Muscle of back (tissue), 13 donors: ENCODE measurements at places on chromosomes 3 and 15.

DNA sequence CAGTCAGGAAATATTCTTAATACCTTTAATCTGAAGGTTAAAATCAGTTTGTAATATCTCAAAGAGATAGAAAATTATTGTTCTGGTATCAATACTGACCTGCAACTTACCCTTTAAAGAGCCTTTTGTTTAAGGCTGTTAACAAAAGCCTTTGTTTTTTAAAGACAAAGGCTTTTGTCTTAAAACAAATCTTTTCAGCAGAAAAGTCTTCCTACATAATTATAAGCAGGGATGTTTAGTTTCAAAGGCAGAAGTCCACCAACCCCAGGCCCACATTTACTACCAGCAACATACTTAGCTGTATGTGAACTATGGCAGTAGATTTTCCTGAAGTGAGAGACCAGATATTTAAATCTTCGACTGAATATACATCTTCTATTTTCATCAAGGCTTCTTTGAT lies 36.2 kb downstream of the SLC30A4 start:
- no peak for DNase-seq

DNA sequence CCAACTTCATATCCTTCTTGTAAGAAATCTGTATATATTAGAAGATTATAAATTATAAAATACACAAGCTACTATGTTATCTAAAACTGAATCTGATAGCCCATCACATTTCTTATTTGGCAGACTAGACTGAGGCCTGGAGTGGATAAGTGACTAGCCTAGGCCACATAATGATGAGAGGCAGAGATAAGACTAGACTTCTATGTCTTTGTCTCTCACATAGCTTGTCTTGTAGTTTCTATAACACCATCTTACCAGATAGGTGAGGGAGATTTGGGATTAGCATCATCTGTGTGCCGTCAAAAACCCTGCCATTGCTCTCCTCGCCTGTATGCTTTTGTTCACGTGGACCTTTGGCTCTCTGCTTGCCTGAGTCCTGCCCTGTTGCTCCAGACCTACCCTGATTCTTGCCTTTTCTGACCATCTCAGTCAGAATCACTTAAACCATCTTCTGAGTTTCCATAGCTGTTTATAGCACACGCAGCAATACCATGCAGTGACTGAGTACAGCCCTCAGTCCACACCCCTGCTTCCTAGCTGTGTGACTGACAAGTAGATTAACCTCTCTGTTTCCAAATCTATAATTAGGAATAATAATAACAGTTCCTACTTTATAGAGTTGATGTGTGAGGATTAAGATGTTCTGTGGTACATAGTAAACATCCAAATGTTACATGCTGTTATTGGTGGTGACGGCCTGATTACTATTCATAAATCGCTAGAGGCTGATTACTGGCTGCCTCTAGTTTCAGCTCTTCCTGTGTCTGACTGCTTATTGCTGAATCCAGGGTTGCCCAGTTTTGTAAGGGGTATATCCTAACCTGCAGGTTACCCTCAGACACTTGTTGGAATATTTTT lies 49.7 kb downstream of the PDE8A start:
- no peak for DNase-seq

DNA sequence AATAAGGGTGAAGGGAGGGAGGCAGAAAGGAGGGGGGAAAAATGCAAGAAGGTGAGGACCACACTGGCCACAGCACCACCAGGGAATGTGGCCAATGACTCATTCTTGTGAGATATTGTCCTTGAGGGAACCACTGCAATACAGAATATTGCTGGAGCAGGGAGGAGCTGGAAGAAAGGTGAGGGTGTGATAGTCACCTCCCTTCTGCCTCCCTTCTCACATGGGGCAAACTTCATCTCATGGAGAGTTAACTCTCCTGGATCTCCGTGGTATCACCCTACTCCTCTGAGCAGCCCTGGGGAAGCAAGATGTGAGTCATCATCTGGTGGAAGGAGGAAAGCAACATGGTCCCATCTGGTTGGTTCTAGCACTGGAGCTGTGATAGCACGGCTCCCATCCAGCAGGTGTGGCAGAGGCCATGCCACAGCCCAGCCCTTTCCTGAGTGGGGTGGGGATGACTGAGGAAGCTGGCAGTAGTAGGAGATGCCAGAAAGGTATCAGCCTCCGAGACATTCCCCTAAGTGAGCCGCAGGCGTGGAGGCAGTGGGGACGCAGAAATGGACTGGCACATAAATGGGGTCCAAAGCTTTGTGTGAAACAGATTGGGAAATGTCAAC lies 115.9 kb upstream of the LPP start:
- DNase-seq, result no peak

DNA sequence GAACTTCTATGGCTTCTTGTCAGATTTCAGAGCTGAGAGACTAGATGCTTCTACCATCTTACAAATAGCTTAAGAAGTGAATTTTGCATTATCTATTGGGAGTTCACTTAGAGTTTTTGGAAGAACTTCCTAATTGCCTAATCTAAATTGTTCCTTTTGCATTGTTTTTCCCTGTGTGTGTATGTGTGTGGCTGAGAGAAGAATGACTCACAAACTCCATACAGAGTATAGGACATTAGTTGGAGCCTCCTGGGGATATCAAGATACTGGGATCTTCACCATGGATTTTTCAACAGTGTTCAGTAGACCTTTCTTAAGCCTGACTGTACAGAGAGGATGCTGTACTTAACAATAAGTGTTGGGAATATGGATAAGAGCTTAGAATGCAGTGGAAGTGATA lies 10.9 kb downstream of the TLNRD1 start:
- DNase-seq, result no peak

DNA sequence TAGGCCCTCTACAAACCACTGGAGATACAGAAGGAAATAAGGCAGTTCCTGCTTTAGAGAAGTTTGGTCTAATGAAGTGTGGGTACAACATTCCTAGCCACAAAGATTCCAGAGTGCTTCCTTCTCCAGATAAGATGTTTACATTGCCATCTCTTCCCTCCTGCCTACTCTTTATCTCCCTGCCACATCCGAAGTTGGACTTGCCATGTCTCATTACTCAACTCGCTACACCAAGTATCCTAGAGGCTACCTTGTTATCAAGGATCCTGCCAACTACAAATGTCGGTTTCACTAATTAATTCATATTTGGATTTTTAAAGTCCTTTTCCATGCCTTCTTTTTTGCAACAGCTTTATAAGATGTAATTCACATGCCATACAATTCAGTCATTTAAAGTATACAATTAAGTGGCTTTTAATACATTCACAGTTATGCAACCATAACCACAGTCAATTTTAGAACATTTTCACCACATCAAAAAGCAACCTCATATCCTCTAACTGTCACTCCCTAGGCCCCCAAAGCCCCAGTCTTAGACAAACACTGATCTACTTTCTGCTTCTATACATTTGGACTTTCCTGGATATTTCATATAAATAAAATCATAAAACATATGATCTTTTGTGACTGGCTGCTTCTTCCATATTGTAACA lies 53.7 kb upstream of the CSTA start:
- no peak for DNase-seq

DNA sequence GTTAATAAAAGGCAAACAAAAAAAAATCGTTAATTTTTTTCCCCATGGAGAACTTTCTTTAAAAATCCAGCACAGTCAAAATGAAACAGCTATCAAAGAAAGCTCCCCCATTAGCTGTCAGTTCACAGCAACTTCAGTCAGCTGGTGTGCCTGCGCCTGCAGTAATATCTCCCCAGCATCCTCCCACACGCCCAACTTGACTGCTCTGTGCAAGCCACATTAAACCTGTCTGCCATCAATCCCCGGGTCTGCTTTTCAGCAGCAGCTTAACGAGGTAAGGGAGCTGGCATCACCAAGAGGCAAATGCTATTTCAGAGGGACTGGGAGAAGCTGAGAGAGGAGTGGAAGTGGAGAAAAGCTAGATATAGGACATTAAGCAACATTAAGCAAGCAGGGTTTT lies 337.5 kb downstream of the GAP43 start:
- DNase-seq, result peak; percentile 34

- DNase-seq, result peak; percentile 59
Measured at GRCh38 chr3:151687076-151687475, 46.7 kb upstream of the AADACL2 start.

- DNase-seq, result peak; percentile 41
Measured at GRCh38 chr15:71511796-71512681, 298.3 kb upstream of the NR2E3 start.

- DNase-seq, result peak; percentile 61
Measured at GRCh38 chr3:184874709-184875644, 63.0 kb downstream of the VPS8 start.

DNA sequence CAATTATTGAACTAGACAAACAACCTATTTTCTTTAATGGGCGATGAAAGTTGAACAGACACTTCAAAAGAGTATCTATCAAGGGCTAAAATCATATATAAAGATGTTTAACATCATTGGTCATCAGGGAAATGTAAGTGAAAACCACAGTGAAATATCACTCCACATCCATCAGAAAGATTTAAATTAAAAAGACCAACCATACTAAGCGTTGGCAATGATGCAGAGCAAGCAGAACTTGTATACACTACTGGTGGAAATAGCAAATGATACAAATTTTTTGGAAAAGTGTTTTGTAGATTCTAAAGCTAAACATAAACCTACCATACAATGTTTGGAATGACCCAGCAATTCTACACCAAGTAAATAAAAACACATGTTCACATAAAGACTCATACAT lies 65.9 kb upstream of the THBS1 start:
- DNase-seq, result no peak

GRCh38 chr15:42499858-42500609 lies 4.6 kb downstream of the SNAP23 start:
- DNase-seq, result no peak

- DNase-seq, result no peak
Measured at GRCh38 chr3:183538486-183538885, 17.0 kb downstream of the KLHL6 start.

DNA sequence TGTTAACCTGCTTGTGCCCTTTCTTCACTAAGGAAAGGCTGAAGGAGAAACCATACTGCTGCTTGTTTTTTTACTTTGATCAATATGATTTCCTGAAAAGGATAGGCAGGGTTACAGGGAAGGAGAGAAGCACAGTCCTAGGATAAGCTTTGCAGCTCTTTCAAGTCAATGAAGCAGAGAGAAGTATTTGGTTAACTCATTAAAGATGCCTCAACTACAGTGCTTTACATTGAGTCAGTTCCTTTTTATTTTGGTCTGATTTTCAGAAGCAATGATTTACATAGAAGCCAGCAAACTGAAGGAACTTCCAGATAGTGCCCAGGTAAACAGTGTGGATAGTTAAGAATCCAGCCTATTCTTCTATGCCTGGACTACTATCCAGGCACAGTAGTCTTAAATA lies 64.8 kb downstream of the ARIH1 start:
- DNase-seq, result no peak
